ENCODE measurements at places on chromosomes 11 and 22.

DNA sequence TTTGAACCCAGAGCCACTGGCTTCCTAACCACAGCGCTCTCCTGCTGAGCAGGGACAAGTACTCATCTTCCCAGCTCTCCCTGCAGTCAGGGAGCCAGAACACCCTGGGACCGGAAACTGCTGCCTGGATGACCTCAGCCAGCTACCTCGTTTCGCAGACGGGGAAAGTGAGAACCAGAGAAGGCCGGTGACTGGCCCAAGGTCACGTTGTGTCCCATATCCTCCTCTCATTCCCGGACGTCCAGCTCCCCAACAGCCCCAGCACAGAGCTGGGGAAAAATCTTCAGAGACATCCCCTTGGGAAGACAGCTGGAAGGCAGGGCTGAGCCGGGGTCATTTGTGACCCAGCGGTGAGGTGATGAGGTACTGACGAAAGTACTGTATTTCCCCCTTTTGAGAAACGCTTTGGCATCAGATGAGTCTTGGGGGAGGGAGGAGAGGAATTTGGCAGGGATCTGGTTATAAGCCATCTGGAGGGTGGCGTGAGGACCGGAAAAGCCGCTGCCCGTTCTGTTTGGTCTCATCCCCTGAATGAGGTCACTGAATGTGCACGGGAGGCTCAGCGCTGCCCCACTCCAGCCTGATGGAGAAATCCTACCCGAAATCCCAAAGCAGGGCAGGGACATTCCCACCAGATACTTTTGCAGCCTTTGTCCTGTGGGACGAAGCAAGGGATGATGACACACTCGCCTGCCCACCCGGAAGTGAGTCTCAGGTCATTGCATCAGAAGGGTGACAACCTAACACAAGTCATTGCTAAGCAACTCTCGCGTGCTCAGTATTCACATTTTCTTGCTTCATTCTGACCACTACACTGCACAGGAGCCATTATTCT is 41.1 kb downstream of the LIF start:
- no peak for DNase-seq

DNA sequence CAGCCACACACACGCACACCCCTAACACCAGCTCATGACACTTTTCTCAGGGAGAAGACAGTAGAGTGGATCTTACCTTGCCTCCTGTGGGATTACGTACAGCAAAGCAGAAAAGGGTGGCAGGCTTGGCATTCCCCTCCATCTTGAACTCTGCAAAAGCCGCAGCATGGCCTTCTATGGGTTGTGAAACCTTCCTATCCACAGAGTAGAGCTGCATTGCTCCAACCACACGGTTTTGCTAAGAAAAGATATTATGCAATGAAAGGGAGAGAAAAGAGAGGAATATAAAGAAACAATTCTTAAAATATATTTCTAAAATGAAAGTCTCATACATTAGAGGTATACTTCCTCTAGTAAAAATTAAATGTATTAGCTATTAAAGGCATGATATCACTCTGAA is 48.8 kb downstream of the CLTCL1 start:
- DNase-seq: no peak

DNA sequence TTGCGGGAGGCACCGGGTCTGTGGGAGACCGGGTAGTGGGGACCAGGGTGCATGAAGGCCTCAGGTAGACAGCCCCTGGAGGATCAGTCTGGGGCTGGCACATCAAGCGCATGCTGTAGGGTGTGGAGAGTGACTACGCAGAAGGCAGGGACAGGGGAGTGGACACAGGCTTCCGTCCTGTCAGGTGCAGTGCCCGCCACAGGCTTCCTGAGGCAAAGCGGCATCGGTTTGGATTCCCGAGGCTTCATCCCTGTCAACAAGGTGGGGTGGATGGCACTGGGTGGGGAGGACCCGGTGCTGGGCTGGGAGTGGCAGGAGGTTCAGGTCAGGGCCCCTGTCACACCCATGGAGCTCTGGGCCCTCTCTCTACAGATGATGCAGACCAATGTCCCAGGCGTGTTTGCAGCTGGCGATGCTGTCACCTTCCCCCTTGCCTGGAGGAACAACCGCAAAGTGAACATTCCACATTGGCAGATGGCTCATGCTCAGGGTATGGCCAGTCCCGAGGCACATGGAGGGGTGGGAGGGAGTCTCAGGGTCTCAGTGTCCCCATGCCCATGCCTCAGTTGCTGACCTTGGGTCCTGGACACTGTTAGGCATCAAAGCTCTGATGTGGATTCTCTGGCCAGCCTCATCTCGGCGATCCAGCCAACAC is 4.5 kb upstream of the LZTR1 start:
- DNase-seq: no peak

DNA sequence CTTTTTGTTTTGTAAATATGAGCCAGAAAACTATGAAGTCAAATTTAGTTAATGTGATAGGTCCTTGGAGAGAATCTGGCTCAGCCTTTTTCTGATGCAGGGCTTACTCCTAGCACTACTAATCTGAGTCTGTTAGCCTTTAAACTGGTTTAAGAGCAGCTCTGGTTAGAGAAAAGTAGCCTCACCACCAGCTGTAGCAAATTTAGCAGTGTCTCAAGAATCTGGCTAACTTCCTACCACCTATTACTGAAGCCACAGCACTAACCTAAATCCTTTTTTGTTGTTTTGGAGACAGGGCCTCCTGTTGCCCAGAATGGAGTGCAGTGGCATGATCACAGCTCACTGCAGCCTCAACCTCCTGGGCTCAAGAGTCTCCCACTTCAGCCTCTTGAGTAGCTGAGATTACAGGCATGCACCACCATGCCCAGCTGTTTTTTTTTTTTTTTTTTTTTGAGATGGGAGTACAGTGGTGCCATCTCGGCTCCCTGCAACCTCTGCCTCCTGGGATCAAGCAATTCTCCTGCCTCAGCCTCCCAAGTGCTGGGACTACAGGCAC is 13.9 kb downstream of the RBM4B start:
- no peak for DNase-seq

DNA sequence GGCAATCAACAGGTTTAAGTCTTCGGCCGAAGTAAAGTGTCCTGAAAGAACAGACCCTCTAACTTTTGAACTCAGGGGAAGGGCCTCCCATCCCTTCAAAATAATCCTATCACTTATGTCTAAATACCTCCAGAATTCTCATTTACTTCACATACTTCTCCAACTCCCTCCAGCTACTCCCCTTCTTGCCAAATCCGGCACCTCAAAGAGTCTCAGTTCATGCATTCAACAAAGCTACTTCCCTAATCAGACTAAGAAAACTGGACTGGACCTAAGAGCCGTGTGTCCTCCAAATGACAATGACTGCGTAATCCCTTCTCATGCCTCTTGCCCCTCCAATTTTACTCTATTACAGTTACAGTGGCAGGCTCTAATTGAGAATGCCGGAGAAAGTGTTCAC is 1.3 kb downstream of the DDB1 start:
- no peak for DNase-seq

GRCh38 chr11:122232985-122233384 is 117.0 kb upstream of the BLID start:
- no peak for DNase-seq

GRCh38 chr11:112617098-112617425 is 344.2 kb upstream of the NCAM1 start:
- DNase-seq: no peak

DNA sequence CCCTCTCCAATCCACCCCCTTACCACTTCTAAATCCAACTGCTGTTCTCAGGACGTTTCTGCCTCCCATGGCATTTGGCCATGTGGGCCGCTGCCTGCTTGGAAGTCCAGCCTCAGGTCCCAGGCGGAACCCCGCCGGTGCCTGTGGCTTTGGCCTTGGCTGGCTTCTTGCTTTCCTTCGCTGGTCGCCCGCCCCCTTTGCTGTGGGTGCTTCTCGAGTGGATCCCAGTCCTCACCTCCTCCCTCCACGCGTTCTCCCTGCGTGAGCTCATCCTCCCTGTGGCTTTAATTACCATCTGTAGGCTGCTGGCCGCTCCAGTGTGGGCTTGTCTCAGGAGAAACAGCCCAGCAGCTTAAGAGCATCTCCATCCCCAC is 111.7 kb downstream of the NECTIN1 start:
- DNase-seq: no peak

DNA sequence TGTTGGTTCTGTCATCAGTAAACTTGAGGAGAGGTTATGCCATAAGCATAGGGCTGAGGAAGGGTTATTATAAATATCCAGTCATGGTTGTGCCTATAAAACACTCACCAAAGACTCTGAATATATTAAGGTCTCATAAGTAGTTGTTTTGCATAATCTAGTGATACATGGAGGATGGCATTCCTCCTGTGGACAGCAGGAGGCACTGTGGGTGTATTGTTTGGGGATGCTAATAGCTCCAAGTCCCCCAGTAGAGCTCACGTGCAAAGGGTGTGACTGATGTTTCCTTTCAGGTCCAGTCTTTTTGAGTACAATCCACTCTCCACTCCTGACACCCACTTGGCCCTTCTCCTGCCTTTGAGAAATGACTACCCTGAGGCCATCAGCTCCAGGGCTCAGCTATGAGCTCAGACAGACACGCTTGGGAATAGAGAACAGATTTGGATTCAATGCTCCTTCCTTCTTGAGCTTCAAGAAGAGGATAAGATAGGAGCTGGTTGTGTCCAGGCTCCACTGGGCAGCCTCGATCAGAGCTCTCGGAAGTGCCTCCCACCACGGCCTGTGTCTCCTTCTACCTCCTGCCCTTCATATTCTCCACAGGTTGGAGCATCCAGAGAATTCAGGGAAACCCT is 85.2 kb upstream of the IGLL5 start:
- no peak for DNase-seq

GRCh38 chr11:121426476-121427399 is 25.4 kb upstream of the SORL1 start:
- peak; percentile 74 for DNase-seq

DNA sequence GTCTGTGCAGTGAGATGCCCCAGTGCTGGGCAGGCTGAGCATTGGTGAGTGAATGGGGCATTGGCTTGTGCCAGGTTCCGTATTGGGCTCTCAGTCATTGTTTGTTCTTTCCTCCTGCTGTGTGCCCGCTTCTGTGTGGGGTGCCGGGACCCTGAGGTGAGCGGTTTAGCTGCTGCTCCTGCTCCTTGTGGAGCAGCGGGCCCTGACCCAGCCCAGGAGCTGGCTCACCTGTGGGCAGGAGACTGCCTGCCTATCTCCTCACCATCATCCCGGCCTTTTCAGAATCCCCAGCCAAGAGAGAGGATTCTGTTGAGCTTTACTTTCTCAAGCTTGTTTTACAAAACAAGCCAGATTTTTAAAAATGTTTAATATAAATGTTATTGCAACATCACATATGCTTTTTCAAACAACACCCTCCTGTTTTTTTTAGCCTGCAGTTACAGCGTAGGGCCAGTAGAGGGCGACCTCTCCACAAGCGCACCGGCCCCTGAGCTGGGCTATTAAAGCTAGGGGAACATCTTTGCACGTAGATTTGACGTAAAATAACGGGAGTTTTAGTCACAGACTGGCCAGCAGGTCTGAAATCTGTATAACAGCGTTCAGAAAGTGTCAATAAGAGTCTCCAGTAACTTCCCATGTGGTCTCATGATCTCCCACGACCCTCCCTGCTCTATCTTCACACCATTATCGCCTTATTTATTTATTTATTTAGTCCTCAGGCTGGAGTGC is 25.1 kb upstream of the RELT start:
- DNase-seq: no peak

DNA sequence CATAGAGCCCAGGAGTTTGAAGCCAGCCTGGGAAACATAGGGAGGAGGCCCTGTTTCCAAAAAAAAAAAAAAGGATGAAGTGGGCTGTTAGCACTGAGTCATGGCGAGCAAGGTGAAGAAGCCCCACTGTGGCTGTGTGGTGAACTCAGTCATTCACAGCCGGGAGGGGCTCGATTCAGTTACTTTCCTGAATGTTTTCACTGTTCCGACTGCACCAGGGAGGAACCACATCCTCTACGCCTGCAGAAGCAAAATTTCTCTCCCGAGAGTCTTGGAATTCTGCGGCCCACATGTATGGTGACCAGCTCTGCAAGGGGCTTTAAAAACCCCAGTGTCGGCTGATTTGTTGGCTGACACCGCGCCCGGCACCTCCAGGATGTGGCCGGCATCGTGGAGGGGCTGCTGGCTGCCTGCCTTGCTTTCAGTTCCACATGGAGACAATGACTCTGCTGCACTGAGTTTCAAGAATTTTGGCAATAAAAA is 27.8 kb upstream of the GRAMD4 start:
- no peak for DNase-seq

GRCh38 chr22:22201185-22201929 is 43.2 kb upstream of the VPREB1 start:
- peak; percentile 45 for DNase-seq

DNA sequence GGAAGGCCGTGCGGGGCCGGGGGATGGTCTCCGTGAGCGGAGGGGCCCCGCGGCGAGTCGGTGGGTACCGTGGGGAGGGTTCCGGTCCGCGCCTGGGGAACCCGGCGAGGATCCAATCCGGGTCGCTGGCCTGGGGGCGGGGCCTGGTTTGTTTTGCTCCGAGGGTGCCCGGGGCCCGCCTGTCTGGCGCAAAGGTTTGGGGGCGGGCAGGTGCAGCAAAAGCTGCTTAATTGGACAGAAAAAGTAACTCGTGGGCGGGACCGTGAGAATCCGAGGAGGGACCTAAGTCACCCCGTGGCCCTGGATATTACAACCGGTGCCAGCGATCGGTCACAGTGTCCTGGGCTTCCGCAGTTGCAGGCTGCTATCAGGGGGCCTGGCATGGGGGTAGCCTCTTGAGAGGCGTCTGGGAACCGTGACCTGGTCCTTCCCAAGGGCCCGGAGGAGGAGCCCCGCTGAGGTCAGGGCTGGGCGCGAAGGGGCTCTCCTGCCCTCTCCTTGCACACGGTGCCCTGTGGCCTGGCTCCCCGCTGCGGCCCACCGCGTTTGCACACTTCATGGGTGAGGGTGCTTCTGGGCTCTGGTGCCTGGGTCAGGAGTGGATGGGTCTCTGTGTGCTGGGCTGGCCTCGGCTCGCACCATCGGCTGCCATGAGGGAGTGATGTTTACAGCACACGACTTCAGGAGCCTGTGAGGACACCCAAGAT is 1.4 kb downstream of the PNPLA2 start:
- peak; percentile 78 for DNase-seq

DNA sequence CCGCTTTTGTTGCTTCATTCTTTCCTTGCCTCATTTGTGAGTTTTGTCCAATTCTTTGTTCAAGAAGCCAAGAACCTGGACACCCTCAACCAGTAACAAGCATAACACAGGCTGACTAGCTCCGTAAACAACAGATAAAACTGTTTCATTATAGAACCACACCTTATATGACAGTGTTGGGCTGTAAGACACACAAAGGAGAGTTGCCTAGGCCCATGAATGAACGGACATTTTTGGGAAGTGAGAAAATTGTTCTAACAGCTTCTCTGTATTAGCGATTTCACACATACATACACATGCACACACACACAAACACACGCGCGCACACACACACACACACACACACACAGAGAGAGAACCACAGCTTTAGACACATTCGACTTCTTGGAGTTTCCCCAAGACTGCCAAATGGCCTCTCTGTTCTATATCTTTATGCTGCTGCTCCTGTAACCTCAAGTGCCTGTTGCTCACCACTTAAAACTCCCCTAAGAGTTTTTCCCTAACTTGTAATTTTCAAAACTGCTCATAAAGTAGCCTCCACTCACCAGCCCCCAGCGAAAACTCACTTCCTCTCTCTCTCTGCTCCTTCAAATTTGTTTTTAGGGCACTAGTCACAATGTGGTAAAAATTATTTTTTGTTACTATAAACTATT is 35.9 kb downstream of the CTSC start:
- DNase-seq: no peak
